ENCODE measurements at places on chromosomes 2 and 18.

DNA sequence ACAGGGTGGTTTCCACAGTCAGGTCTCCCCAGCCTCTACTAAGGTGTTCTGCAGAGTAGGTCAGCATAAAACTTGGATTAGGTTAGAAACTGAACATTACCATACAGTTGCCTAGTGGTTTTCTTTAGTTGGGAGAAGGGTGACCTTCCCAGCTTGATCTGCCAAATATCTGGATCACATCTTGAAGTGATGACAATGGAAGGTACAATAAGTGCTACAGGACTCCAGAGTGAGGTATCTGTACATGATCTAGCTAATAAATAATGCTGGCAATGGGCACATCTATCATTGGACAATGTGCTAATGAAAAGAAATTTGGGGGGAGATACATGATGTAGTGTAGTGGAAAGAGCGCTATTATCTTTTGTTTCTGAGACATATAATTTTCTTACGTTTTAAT lies 54.6 kb upstream of the ACVR1 start:
- no peak for DNase-seq

GRCh38 chr2:99957332-99958133 lies 184.9 kb downstream of the AFF3 start:
- no peak for DNase-seq

DNA sequence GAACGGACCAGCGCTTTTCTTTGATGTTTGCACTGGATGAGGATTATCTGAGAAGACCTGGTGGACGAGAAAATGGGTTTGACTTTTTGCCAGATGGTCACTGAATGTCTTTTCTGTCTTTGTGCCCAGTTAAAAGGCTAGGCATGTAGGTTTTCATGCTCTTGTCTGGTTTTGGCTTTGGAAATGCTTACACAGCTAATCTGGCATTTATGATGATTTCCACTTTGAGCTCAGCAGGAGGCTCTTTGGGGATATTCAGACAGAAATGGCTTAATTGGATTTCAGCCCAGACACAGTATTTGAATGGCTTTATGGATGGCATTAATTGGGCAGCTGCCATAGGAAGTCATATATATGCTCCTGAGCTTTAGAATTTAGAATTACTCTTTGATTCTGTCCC lies 59.6 kb downstream of the NCK2 start:
- no peak for DNase-seq

DNA sequence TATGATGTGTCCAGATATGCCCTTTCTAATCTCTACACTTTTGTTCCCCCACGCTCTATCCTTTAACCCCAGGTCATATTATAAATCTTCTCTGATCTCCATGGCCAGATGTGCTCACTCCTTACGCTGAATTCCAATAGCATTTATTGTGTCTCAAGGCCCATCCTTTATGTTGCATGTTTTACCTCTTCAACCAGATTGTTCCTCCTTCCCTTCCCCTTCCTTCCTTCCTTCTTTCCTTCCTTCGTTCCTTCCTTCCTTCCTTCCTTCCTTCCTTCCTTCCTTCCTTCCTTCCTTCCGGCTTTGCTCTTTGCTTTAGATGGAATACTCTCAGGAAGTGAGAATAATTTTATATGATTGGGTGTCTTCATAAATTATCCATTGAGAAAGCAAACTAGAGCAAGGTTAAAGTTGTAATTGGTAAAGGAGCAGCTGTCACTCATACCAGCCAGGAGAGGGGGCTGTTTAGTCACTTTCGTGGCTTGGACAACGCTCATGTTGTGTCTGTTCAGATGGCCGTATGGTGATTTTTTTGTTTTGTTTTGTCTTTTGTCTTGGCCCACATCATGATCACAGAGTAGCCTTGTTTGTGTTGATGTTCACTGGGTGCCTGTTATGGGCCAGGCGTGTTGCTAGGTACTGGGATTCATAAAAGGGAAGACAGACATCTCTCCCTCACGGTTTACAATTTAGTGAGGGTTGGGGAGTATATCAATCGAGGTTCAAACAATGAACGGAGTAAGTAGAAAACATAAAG lies 68.0 kb downstream of the DAW1 start:
- DNase-seq = no peak

DNA sequence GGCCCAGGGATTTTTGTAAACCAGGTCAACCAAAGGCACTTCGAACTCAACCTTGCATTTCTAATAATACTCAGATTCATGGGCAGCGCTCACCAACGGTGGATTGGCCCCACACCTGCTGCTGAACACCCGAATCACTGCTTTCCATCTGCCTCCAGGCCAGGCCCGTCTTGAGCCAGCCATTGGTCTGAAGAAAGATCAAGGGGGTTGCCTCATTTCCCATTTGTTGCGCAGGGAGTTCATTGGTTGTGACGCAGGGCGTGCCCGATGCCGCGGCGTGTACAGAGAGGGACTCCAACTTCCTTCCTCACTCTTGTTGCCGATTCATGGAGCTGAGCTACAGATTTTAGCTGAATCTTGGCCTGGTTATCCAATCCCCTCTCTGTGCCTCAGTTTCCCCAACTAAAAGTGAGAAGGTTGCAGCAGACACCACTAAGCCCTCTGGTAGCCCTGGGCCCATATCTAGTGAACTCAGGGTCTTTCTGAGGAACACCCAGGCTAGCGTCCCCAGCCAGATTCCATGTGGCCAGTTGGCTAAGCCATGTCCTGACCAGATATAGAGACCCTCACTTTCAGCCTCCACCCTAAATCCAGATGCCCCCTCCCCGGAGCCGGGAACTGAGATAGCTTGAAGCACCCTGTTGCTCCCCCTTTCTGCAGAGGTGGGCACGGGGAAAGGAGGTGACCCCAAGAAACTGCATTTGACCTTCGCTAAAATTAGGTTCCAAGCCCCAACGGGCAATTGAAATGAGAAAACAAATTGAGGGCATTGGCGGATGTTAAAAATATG lies 60.9 kb upstream of the HPCAL1 start:
- DNase-seq = no peak

DNA sequence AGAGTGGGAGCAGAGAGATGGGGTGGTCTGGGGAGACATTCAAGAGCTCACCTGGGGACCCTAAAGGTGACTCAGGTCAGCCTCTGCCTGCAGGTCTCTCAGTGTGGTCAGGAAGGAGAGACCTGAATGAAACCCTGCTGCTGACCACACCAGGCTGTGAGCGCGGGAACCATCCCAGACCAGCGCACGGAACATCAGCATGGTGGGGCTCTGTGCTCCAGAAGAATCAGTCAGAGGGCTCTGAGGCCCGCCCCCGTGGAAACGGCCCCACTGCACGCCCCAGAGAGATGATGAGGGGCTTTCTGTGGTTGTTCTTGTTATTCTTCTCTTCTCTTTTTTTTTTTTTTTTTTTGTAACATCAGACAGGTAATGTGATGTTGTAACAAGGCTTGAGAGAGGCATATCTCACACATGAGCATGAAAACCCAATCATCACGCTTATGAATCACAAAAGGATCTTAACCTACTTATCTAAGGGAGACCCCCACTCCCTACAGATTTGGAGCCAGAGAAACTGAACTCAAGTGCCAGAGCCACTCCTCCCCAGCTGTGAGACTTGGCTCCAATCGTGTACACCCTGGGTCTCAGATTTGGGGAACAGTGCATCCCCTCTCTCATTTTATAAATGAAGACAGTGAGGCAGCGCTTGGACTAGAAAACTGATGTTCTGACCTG lies 302.2 kb downstream of the EIPR1 start:
- no peak for DNase-seq

- no peak for DNase-seq
These were observed 73.1 kb downstream of the HDAC4 start for GRCh38 chr2:239327536-239328350.

DNA sequence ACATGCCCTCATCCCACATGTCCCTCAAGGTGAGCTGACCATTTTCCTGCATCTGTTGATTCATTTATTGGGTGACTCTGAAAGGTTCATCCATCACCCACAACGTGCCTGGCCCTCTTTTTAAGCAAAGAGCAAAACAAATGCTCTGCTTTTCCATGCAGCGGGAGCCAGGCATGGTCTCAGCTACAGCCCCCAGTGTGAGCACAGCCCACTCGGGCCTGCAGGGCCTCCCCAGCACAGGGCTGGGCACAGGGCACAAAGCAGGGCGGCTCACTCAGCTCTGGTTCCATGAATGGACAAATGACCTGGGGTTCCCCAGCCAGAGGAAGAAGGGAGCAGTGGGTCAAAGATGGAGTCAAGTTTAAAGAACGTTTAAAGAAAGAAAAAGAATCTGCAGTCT lies 24.1 kb upstream of the OTOS start:
- DNase-seq = no peak

GRCh38 chr18:7452331-7452730 lies 114.8 kb upstream of the PTPRM start:
- DNase-seq = no peak

DNA sequence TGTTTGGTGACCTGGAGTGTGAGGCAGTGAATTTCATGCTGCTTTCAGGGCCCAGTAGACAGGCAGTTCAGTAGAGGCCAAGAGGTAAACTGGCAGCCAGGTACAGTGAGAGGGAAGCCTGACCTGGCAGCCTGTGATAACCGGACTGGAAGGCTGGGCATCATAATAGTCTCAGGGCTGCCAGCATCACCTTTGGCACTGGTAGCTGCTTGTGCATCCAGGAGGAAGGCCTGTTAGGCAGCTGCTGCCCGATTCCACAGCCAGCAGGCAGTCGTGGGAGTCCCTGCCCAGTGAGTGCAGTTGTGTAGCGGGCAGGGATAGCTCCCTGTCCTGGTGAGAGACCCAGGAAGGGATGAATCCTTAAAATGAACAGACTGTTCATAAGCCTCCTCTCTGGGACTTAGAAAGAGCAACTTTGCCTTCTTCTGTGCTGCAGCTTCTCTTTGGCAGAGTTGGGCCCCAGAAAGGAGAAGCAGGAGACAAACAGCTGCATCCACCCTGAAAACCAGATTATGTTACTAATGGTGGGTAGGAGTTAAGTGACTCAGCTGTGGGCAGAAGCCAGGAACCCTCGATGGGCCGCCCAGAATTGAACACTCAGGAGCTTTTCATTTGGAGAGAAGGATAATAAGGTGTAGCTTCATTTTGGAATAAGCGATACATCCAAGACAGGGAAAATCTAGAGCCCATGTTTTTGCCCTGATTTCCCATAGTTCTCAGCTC lies 8.1 kb upstream of the GPBAR1 start:
- DNase-seq = no peak

- no peak for DNase-seq
These were observed 205.1 kb upstream of the NRP2 start for GRCh38 chr2:205477016-205477705.

- no peak for DNase-seq
These were observed 148.9 kb downstream of the ATP9B start for GRCh38 chr18:79217979-79218604.

- no peak for DNase-seq
These were observed 13.3 kb upstream of the TRIM43 start for GRCh38 chr2:95578539-95578938.

DNA sequence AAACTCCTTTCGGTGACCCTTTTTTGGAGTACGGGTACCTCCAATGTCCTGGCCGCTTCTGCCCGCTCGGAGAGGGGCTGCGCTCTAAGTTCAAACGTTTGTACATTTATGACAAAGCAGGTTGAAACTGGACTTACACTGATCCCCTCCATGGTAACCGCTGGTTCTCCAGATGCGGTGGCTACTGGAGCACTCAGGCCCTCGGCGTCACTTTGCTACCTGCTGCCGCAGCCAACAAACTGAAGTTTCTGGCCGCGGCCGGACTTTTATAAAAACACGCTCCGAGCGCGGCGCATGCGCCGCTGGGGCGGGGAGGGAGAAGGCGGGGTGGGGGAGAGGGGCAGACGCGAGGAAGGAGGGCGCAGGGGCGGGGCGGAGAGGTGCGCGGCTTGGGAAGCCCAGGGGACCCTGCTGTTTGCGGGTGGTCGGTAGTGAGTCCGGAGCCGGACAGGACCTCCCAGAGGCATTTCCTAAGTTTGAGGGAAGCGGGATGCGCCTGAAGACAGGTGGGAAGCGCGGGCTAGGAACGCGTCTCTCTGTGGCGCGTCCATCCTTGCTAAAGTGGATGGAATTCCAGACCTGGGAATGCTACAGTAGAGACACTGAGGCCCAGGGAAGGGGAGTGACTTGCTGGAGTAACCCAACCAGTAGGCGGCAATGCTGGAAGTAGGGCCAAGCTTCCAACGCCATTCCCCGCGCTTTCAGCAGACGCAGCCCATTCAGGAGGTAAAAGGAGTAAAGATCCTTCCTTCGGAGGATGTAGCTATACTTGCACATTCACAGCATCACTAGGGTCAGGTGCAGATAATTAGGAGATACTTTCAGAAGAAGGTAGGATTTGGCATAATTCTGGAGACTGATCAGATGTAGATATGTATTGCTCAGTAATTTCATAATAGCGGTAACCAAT lies at the start of gene CXCR4:
TSS of gene CXCR4 (minus strand) at position 241 of the 910 bp plus-strand sequence. CDS start at position 152, 89 bp downstream.
- DNase-seq = peak; percentile 67

DNA sequence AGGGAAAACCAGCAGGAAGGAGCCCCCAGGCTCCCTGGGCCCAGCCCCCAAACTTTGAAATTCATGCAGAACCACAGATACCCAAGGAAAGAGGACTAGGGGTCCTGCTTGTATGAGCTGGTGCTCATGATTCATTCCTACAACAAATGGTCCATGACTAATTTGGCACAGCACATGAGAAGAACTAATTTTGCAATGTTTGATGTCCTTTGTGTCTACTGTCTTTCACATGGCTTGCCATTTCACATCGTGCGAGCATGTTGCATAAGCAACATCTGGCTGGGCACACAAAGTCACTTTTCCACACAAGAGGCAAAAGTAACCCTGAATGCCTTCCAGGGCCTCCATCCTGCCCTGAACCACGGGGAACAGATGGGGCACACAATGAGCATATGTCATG lies 149.6 kb upstream of the APCDD1 start:
- no peak for DNase-seq

DNA sequence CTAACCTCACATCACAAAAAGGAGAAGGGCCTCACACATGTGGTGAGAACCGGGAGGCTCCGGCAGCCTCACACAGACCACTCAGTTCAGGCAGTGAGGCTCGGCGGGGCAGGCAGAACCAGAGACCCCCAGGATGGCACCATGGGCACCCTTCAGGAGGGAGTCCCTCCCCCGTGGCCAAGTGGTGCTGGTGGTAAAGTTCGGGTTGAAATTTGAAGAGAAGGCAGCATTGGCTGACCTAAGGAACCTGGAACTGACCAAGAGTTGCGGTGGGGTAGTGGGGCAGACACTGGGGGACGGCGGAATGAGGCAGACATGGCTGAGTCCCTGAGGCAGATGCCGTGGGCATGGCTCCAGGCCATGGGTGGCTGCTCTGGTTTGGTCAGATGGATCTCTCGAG lies 239.3 kb upstream of the MYT1L start:
- no peak for DNase-seq

DNA sequence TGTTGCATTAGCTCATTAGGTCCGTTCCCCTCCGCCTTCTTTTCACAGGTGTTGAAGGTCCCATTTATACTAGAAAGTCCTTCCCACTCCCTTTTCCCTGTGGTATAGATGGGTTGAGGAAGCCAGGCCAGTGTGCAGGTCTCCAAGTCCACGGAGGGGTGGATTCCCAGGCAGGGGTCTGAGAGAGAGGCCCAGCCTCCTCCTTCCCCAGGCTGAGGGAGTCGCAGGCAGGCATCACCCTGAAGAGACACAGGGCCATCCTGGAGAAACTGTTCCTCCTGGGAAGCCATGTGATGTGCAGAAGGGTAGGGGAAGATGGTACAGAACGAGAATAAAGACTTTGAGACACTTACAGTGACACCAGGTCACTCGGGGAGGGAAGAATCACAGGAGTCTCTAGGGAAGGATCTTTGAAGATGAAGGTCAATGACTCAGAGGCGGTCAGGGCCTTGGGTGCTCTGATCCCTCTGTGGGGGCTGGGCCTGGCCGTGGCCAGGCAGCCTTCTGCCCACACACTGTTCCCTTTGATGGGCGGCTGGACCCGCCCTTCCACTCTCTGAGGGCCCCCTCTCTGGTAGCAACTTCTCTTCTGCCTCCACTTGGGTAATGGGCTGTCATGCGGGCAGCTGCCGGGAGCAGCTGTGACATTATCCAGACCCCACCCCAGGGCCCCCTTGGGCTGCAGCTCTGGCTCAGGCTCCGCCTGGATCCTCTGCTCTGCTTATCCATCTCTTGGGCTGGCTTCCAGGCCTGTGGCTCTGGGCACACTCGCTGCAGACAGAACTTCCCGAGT lies 45.1 kb downstream of the RHOB start:
- no peak for DNase-seq
